ENCODE measurements at places on chromosomes 16 and 17.

- DNase-seq, result no peak
Observed at GRCh38 chr16:57941016-57941664, 29.8 kb downstream of the CNGB1 start.

DNA sequence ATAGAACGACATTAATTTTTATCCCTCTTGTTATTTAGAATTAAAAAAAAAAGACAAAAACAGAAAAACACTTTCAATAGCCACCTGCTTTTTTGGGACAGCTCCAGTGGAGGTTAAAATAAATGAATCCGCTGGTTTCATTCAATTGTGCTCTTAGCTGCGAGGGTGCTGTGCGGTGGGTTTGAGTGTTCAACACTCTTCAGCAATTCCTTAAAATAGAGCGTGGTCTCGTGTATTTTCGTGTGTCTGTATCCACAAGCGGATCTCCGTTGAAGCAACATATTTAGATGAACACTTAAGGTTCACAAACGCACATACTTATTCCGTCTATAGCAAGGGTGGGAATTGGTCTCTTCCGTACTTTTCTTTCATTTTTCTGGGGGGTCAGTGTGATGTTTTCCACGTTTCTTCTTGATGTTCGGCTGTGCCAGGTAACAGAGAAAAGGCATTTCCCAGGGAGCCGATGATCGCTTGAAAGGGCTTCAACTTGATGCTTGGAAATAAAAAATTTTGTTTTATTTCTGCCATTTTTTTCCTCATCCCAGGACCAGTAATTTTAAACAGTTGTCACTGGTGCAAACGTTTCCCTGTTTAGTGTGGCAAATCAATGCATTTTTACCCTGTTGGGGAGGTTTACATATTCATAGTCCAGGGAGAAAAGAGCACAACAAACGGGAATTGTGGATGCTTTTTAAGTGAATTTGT is 297.9 kb downstream of the IRF8 start:
- DNase-seq, result no peak

DNA sequence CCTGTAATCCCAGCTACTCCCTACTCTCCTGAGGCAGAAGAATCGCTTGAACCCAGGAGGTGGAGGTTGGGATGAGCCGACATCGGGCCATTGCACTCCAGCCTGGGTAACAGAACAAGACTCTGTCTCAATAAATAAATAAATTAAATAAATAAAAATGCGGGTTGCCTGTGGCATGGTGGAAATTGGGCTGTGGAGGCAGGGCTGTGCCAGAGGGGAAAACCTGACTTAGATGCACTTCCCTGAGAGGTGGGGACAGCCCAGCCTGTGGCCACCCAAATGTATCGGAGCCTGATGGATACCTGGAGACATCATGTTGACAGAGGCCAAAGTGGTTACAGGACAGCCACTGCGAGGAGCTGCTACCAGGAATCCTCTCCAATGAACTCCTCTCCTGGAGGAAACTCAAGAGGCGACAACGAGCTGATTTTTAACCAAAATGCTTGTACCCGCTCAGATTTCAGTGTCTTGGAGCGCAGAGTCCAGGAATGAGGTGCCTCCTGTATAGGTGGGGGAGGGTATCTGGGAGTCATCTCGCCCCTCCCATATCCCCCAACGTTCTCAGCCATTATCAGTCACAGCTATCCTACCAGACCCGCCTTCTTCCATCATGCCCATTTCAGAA is 32.3 kb downstream of the DDX19A start:
- no peak for DNase-seq

GRCh38 chr16:66474750-66475199 is 47.7 kb downstream of the BEAN1 start:
- DNase-seq, result peak; percentile 58

- DNase-seq, result no peak
Observed at GRCh38 chr17:44106801-44107200, 16.6 kb downstream of the HDAC5 start.

GRCh38 chr17:2084036-2084765 is 29.3 kb downstream of the HIC1 start:
- no peak for DNase-seq

- no peak for DNase-seq
Observed at GRCh38 chr17:2082003-2082781, 27.3 kb downstream of the HIC1 start.

GRCh38 chr17:2796164-2797125 is at the start of gene RAP1GAP2:
Gene RAP1GAP2 (plus strand): TSS chr17:2796438. CDS start chr17:2796528, 90 bp downstream.
- peak; percentile 35 for DNase-seq

DNA sequence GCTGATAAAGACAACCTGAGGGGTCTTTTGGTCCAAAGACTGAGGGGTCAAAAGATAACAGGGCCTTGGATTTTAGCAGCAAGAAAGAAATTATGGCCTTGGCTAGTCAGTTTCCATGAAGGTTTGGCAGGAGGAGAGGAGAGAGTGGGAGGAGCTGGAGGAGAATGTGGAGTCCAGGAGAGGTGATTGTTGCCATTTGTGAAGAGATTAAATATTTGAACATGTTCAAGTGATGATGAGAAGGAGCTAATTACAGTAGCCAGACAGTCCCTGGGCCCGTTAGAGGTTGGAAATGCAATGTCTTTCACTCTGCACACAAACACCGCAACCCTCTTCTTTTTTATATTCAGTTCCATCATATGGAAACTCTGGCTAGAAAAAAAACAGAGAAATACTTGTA is 68.6 kb downstream of the TNRC6C start:
- DNase-seq, result no peak

DNA sequence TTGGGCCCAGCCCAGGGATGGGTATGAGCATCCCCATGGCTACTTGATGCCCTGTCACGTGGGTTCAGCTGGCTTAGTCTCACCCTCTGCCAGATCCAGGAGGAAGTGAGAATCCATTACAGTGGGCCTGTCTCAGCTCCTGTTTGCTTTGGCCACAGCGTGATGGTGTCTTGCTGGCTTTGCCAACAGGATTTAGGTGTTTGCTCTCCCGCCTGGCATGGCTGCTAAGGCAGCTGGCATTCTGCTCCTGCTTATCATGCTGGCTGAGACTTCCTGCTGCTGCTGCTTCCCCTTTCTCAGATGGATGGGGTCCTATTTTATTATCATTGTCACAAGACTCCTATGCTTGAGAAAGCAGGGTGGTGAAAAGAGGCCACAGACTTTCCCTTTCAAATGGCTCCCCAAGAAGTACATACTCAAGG is 28.3 kb upstream of the HOXB13 start:
- DNase-seq, result no peak

GRCh38 chr17:77890771-77891170 is 67.7 kb upstream of the TNRC6C start:
- no peak for DNase-seq

- no peak for DNase-seq
Observed at GRCh38 chr16:8963010-8963820, 491 bp downstream of the USP7 start.

GRCh38 chr17:61402978-61403800 is 3.5 kb downstream of the TBX2 start:
- DNase-seq, result no peak

DNA sequence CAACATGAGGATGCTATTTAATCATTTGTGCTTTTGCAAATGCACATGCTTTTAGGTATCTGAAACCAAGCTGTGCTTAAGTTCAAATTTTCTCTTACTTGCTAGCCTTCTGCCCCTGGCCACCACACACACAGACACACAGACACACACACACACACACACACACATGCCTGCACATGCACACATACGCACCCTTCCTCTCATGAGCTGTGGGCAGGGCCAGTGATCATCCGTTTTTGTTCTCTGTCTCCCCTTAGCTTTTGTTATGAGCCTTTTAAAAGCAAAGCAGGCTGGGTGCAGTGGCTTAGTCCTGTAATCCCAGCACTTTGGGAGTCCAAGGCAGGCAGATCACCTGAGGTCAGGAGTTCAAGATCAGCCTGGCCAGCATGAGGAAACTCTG is 34.2 kb downstream of the CD300LF start:
- no peak for DNase-seq

- DNase-seq, result peak; percentile 38
Observed at GRCh38 chr17:80455336-80455710, 21.1 kb downstream of the NPTX1 start.

DNA sequence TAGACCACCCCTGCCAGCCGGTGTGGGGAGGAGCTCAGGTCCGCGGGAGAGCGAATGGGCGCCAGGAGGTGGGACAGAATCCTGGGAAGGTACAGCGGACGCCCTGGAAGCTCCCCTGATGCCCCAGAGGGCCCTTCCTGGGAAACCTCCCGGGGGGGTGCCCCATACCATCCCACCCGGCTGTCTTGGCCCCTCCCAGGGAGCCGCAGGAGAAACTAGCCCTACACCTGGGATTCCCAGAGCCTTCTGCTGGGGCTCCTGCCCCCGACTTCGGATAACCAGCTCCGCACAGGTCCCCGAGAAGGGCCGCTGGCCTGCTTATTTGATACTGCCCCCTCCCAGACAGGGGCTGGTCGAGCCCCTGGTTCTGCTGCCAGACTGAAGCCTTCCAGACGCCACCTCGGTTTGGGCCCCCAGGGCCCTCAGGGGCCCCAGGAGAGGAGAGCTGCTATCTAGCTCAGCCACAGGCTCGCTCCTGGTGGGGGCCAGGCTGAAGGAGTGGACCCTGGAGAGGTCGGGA is 3.0 kb upstream of the CBX4 start:
- no peak for DNase-seq

GRCh38 chr17:17911001-17911613 is 61.1 kb downstream of the TOM1L2 start:
- no peak for DNase-seq

DNA sequence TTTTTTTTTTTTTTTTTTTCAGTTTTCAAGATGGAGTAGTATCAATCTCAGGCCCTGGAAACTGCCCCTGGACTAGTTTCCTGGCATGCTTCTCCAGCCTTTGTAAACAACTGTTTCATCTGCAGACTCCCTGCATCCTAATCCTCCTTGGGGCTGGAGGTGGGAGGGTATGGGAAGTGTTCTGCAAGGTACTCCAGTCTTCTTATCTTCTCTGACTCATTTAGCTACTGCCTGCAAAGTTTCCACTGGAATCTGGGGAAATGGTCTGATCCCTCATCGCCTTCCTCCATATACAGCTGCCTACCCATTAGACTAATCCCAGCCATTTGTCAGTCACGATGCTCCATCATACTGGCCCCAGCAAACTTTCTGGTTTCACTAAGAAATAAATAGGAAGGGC is 21.5 kb downstream of the COPZ2 start:
- DNase-seq, result no peak

DNA sequence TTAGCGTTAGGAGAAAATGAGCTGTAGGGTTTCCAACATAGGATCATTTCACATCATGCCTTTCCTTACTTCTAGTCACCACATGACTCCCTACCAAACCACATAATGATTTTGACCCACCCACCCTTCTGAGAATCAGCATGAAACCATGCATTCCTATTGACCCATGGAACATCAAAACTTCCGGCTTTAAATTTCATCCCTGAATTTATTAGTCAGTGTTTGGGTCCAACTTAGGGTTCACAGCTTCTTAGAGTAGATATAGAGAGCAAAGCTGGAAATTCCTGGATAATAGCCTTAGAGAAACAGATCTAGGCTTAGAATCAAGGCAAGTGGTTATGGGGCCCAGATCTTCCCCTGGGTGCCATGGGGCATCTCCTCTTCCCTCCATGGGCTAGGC is 162.6 kb downstream of the TOX3 start:
- no peak for DNase-seq

- DNase-seq, result no peak
Observed at GRCh38 chr17:57566721-57567120, 178.4 kb downstream of the CCDC182 start.

DNA sequence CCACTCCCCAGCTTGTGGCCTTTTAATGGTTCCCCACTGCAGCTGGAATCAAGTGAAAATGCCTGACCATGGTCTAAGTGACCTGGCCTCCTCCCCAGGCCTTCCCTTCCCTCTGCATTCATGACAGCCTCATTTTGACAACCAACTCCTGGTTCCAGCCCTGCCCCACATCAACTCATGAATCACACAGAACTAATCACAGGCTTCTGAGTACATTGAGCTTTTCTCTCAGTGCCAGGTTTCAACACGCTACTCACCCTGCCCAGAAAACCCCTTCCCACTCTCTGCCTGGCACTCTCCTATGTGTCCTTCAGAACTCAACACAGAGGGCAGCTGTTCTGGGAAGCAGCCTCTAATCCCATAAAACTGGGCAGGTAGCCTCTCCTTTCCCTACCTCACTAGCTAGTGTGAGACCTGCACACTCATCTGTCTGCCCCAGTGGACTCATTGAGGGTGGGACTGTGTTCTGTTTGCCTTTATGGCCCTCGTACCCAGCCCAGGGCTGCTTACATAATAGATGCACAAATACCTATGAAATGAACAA is 313.6 kb downstream of the GRIN2A start:
- DNase-seq, result no peak

DNA sequence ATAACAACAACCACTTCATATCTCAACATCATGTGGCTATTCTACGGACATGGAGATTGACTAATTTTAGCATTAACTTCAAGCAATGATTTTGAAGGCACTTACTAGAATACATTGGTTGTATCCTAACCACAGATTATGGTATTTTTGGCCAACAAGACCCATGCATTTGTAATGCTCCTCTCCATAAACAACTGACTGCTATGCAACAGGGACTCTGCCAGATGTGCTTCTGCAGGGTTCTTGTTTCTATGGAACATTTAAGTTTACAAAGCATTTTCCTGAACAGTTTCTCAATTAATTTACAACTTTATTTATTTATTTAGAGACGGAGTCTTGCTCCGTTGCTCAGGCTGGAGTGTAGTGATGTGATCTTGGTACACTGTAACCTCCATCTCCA is 178.0 kb downstream of the PARN start:
- no peak for DNase-seq

- no peak for DNase-seq
Observed at GRCh38 chr17:57327176-57327970, 71.0 kb downstream of the MSI2 start.

Measured in activated CD4-positive, alpha-beta T cell treated with anti-CD3 and anti-CD28 coated beads, Interleukin-2, amount 50 U/mL, for 24 hours (primary cell).